ENCODE measurements at places on chromosomes 16 and 17. TPM values are rescaled to one million over a fixed set of nuclear protein-coding genes. Genes with fewer than 3 reads are reported as not detected.

The CLEC18A gene
- total RNA-seq: 1.0 TPM

The ETV4 gene
- total RNA-seq: 2.7 TPM

The RGS9 gene
- total RNA-seq: 0.81 TPM

The OR3A3 gene
- not detected for total RNA-seq

The SAMD14 gene
- total RNA-seq: 2.8 TPM

The FOXO3B gene
- 2.2 TPM for total RNA-seq

The PYDC1 gene
- total RNA-seq: not detected

The TRPV2 gene
- total RNA-seq: 32.3 TPM

The MAP2K6 gene
- total RNA-seq: 2.5 TPM

The C16orf92 gene
- not detected for total RNA-seq

The PNMT gene
- not detected for total RNA-seq

The SMTNL2 gene
- total RNA-seq: under 0.01 TPM

The FOXL1 gene
- 10.2 TPM for total RNA-seq

The RAB34 gene
- total RNA-seq: 74.8 TPM

The AXIN2 gene
- 4.9 TPM for total RNA-seq

The SRCIN1 gene
- under 0.01 TPM for total RNA-seq

The NPIPB6 gene
- not detected for total RNA-seq

The CD300H gene
- total RNA-seq: not detected

The SLC6A2 gene
- total RNA-seq: not detected

The LGALS9C gene
- total RNA-seq: not detected

The CBX2 gene
- total RNA-seq: 7.5 TPM

The CLDN9 gene
- total RNA-seq: not detected

The DOK4 gene
- 24.0 TPM for total RNA-seq

The GPR139 gene
- total RNA-seq: not detected

The EVI2A gene
- 0.94 TPM for total RNA-seq
